ENCODE measurements at places on chromosomes 1 and 21.

GRCh38 chr1:179121159-179121938 lies 39.5 kb downstream of the TOR3A start:
- no peak for DNase-seq

GRCh38 chr1:206578978-206579374 lies 33.3 kb downstream of the EIF2D start:
- DNase-seq, result no peak

DNA sequence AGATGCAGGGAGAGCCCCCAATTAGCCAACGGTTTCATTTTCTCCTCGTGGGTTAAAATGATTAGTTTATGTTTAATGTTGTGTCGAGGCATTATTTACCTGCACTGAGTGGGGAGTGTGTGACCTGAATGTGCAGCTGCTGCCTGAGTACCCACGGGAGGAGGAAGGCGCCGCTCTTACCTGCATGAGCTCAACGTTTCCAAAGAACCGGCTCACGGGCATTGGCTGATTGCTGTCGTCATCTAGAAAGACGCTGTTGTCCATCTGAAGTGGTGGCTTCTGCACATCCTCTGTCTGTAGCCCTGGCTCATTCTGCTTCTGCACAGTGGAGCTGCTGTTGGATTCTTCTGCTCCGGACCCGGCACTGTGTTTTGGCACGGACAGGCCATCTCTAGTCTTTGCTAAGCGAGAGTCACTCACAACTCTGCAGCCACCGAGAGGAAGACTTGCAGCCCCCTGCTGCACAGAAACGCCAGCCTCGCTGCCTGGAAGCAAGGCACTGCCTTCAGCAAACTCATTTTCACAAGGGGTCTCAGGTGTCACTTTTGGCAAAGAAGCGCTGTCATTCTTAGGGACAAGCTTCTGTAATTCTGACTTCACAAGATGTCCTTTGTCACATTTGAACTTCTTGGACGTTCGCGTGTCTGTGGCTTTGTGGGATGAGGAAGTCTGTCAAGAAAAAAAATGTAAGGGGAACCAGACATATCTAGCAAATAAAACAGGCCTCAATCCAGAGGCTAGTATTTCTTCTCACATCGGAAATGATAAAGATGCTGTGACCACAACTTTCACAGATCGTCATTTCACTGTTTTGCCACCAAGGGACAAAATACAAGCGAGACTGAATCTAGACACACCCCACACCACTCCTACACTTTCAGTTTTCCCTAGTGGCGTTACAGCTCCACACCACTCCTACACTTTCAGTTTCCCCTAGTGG lies 9.4 kb downstream of the C1orf174 start:
- DNase-seq, result no peak

- DNase-seq, result peak; percentile 26
These were observed 1.3 kb upstream of the OLIG2 start for GRCh38 chr21:33024201-33025103.

- DNase-seq, result no peak
These were observed 101.6 kb upstream of the PLPPR5 start for GRCh38 chr1:99106274-99106673.

DNA sequence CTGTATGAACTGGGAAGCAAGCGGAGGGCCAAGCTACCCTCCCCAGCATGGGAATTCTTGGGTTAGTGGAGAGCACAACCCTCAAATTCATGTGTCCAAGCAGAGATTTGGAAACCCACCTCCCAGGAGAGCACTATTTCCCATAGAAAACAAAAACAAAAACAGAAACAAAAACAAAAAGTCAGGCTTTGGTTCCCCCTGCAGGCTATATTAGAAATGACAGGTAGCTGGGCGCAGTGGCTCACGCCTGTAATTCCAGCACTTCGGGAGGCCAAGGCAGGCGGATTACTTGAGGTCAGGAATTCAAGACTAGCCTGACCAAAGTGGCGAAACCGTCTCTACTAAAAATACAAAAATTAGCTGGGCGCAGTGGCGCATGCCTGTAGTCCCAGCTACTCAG lies 10.8 kb downstream of the MINDY1 start:
- DNase-seq, result peak; percentile 34

GRCh38 chr1:180765151-180765550 lies 133.3 kb downstream of the XPR1 start:
- no peak for DNase-seq

- no peak for DNase-seq
These were observed 273.0 kb downstream of the LTN1 start for GRCh38 chr21:28719723-28720122.

DNA sequence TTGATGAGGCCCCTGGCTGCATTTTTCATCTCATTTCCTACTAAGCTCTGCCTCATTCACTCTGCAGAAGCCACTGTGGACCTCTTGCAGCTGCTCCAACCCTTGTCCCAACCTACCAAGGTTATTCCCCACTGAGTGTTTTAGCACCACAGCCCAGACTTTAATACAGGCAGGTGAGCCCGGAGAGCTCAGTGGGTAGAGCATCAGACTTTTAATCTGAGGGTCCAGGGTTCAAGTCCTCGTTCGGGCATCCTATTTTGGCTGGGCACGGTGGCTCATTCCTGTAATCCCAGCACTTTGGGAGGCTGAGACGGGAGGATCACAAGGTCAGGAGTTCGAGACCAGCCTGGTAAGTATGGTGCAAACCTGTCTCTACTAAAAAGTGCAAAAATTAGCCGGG lies 18.1 kb upstream of the BLACAT1 start:
- DNase-seq, result no peak

GRCh38 chr1:113859478-113860175 lies 11.9 kb downstream of the PTPN22 start:
- no peak for DNase-seq

GRCh38 chr1:208098773-208099172 lies 145.4 kb downstream of the PLXNA2 start:
- no peak for DNase-seq

DNA sequence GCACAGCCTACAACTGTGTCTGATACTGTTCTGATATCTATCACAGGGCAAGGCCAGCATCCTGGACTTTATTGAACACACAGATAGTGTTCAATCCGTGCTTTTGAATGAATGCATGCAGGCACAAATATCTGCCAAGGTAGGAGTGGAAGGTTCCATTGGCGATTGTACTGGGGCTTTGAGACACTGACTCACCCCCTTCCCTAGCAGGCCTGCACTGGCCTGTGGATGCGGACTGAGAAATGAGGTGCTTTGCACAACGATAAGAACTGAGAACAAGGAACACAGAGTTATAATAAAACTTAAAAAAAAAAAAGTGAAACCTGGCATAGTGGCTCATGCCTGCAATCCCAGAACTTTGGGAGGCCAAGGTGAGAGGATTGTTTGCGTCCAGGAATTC lies 62.4 kb upstream of the NGF start:
- no peak for DNase-seq

DNA sequence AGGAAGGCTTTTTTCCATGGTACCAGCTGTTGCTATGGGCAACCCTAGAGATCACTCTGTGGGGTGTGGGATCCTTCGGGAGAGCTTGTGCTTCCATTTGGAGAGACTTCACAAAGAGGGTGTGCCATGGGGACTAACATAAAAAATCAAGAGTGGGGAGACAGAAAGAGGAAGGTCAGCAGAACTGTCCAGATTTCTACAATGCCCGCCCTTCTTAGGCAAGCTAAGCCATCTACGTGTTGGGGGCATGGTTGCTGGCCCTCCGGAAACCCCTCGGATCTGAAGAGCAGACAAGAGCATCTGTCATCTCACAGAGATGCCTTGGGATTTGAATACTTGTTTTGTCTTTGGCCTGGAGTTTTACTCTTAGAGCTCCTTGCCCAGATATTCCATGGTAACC lies 83.9 kb upstream of the ZNF648 start:
- DNase-seq, result no peak

DNA sequence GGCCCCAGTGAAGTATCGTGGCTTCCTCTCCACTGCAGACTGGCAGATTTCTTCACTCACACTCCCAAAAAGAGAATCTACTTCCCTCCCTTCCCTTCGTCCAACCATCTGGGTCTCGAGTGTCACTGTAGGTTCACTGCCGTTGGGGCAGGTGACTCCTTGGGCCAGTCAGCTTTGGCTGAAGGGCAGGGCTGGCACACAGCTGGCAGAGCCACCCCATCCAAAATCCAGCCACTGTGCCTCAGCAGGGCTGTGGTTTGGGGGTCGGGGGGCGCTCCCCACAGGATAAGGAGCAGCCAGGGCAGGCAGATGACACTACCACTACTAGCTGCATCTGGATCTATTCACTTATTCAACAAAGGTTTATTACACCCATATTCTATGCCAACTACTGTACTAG lies 9.8 kb downstream of the PINK1 start:
- no peak for DNase-seq

GRCh38 chr1:70061231-70061630 lies 144.1 kb downstream of the LRRC40 start:
- no peak for DNase-seq

DNA sequence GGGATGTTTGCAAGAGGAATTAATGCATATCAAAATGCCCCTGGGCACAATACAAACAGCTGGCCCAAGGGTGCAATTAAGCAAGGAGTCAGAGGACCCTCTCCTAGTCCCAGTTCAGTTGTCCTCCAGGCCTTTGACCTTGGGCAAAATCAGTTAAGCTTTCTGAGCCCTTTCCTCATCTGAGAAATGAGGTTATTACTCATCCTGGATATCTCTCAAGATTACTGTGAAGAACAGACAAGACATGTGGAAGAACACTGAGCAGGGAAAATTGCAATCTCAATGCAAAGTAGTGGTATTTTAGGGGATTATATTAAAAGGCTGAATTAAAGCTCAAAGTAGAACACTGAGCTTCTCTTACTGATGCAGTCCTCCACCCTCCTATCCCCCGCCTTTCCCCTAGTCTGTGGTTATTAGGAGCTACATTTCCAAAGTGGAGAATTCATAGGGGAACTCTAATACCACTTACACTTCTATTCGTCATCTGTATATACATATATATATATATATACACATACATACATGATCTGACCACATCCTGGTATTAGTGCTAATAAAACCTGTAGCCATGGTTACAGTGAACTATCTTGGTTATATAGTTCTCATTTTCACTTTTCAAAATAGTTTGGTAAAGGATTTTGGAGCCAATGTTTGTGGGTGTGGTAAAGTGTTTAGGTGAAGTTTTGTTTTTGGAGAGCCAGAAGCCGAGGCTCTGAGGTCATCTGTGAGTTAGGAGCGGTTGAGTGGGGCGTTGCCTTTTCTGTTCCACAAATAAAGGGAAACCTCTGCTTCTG lies 18.1 kb downstream of the KIAA0040 start:
- DNase-seq, result no peak

- no peak for DNase-seq
These were observed 31.6 kb upstream of the PPP1R15B start for GRCh38 chr1:204443260-204443619.

GRCh38 chr1:33128781-33129180 lies 47.8 kb downstream of the AZIN2 start:
- DNase-seq, result no peak

DNA sequence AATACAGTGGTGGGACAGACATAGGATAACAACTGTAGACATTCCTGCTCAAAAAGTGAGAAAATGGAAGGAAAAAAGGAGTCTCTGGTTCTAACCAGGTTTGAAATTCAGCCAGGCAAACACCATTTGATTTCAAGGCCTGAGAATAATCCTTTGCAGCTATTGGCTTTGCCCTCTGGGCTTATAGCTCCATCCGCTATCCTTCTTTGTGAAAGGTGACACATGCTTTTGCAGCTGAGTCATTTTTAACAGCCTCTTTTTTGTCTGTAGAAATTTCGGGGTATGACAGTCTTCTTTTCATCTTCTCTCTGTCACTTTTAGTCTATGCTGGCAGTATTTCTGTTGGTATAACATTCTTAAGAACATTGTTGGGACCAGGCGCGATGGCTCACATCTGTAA lies 16.2 kb downstream of the SDHC start:
- DNase-seq, result no peak

DNA sequence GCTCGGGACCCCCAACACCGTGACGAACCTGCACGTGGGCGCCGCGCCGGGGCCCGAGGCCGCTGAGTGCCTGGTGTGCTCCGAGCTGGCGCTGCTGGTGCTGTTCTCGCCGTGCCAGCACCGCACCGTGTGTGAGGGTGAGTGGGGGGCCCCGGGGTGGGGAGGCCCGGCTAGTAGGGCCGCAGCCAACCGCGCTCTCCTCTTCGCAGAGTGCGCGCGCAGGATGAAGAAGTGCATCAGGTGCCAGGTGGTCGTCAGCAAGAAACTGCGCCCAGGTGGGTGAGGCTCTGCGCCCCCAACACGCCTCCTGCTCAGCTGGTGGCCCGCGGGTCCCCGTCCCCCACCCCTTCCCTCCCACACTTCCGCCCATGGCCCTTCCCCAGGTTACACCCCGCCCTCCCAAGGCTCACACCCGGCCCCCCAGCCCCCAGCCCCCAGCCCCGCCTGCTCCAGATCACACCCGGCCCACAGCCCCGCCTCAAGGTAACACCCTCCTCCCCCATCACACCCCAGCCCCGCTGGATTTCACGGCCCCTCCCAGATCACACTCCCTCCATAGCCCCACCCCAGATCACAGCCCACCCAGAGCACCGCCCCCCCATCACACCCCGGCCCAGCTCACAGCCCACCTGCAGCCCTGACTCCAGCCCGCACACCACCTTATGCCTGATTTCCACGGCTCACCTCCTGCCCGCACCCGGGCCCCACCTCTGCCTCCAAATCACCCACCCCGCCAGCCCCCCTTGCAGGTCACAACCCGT lies 2.4 kb upstream of the MMP23B start:
- no peak for DNase-seq

DNA sequence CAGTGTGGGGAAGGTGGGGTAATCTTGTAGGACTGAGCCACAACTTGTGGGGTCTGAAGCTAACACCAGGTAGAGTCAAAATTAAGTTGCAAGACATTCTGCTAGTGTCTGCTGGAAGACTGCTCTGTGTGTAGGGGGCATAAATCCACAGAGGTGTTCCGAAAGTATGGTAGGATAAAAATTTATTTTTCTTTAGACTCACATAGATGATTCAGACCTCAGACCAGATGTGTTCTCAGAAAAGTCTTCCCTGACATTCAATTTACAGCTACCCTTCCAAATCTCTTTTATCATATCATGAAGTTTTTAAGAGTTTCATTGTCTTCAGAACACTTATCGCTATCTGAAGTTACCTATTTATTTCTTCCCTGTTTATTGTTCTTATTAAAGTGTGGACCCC lies 21.3 kb downstream of the DUSP10 start:
- no peak for DNase-seq

- peak; percentile 41 for DNase-seq
These were observed 61.6 kb downstream of the PTGS2 start for GRCh38 chr1:186618401-186619170.

DNA sequence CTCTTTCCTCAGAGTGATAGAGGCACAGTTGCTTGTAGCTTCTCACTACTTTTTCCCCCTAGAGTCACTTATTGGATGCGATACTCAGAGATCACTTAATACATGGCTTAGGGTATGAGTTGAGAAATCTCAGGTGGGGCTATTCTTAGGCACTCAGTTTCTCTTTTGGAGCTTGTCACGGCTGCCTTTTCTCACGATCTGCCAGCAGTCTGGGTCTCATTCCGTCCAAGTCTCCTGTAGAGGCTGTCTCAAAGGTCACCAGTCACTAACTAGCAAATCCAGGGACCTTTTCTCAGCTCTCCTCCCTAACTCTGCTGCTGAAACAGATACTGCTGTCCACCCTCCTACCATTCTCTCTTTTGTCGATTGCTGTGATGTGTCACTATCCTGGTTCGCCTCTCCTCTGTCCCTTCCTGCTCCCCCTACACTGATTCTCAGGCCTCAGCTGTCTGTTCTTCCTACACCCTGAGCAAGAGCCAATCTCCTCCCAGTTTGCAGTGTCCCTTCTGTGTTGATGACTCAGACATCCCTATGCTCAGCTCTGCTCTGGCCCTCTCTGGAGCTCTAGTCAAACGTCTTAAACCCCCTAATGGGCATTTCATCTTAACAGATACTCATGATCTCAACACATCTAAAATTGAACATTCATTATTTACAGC lies 12.4 kb downstream of the ATP1A2 start:
- DNase-seq, result no peak

- DNase-seq, result no peak
These were observed 180.0 kb downstream of the RASAL2 start for GRCh38 chr1:178273707-178274410.
